ENCODE measurements at places on chromosomes 1 and 21.

GRCh38 chr1:187234706-187235105 is 406.0 kb downstream of the PLA2G4A start:
- no peak for DNase-seq

DNA sequence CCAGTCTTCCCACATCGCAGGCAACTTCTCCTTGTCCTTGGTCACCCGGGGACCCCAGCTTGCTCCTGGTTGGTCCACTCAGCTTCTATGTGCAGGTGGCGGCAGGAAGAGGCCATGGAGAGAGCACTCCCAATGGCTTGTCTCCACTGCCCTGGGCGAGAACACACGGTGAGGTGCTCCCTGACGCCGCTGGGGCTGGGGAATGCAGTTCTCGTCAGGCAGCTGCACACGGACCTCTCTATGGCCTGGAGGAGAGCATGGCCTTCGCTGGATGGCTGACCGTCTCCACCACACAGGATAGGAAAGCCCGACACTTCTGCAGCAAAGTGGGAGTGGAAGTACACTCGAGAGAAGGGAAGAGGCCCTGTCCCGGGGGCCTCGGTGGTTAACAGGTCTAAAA is 11.8 kb downstream of the C1orf174 start:
- DNase-seq: no peak

DNA sequence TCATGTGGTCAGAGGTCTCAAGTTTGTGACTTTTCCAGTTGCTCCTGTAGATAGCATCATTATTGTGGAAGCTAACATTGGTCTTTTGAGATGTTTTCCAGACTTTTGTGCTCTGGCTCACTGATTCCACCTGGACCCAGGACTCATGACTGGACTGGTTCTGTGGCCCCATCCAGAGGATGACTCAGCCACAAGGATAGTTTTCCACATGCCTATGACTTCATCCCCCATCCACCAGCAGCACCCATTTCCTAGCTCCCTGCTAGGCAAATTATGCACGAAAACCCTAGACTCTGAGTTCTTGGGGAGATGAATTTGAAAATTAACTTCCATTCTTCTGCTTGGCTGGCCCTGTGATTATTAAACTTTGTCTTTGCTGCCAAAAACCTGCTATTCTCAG is 949.3 kb downstream of the MRPL39 start:
- no peak for DNase-seq

GRCh38 chr1:164641353-164641730 is 82.4 kb downstream of the PBX1 start:
- no peak for DNase-seq

- DNase-seq: no peak
Measured at GRCh38 chr1:25026304-25026703, 96.2 kb upstream of the RUNX3 start.

DNA sequence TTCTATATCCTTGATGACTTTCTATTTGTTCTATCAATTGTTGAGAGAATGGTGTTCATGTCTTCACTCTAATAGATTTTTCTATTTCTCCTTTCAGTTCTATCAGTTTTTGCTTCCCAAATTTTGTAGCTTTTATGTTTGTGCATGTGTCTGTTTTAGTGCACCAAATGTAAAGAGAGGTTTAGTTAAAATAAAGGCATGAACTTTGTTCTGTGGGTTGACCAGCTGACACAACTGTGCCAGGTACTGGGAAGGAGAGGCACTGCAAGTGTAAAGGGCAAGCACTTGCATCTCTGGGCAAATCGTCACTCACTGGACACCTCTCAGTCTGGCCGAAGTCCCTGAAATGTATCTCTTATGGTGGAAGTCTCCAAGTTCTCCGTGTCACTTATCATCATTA is 38.6 kb upstream of the ABCD3 start:
- no peak for DNase-seq

DNA sequence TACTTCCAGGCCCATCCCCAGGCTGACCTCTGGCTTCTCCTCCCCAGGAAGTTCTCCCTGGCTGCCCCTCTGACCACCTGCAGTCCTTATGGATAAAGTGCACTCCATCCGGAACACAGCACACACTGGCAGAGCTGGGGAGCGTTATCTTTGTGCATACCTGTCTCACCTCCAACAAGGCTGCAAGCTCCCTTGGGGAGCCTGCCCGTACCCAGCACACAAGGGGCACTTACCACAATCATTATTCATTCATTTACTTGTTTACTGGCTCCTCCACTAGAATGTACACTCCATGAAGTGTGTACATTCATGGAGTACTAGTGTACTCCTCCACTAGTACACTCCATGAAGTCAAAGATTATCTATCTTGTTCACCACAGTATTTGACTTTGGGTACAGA is 30.3 kb downstream of the GLIS1 start:
- DNase-seq: no peak

- no peak for DNase-seq
Measured at GRCh38 chr1:219031809-219032208, 141.9 kb upstream of the LYPLAL1 start.

DNA sequence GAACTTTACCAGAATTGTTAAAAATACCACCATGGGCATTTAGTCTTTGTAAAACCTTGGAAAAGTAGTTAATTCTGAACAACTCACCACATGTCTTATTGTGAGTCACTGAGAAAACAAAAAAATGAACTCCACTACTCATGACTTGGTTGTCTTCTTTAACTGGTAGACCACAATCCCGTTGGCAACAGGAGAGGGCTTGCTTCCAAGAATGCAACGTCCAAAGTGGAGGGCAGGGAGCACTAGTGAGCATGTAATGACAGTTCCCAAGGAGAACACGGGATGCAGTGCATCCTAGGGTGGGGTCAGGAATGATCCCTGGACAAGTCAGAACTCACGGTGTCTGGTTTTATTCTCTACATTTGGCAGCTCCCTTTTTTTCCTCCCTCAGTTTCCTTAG is 15.2 kb upstream of the HMCN1 start:
- no peak for DNase-seq

GRCh38 chr1:181604482-181605249 is 121.3 kb downstream of the CACNA1E start:
- no peak for DNase-seq

DNA sequence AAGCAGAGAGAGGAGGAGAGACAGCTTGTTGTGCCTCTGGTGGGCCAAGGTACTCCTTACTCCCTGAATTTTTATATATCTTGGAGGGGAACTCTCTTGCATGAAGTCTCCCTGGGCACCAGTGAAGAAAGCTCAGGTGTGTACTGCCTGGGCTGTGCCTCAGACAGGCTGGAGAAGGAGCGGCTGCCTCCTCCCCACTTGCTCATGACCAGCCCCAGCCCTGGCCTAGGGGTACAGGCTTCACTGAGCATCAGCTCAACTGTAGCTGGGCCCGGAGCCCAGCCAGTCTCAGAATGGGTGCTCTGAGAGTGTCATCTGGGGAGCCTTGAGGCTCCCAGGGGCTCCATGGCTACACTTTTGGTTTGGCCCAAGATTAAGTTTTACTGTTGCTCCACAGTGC is 44.8 kb upstream of the TENT5C start:
- DNase-seq: no peak
